ENCODE measurements at places on chromosomes 1 and 21. TPM values are rescaled to one million over a fixed set of nuclear protein-coding genes. Genes with fewer than 3 reads are reported as not detected.

GRCh38 chr1:101065575-101065974, 40.0 kb upstream of the DPH5 start:
- no peaks in the 10 kb centered on the region for H3K27me3 ChIP-seq
- DNase-seq: no peak
- no peaks in the 10 kb centered on the region for H3K4me1 ChIP-seq

- H3K27me3 ChIP-seq: no peaks in the 10 kb centered on the region
- peak overlapping the region; percentile 90 for H3K27ac ChIP-seq
- DNase-seq: no peak
- peaks cover 92% of the 10 kb centered on the region for H3K4me1 ChIP-seq
- H3K36me3 ChIP-seq: no peaks in the 10 kb centered on the region
These were observed 81.0 kb downstream of the MAN1C1 start for GRCh38 chr1:25697435-25698217.

DNA sequence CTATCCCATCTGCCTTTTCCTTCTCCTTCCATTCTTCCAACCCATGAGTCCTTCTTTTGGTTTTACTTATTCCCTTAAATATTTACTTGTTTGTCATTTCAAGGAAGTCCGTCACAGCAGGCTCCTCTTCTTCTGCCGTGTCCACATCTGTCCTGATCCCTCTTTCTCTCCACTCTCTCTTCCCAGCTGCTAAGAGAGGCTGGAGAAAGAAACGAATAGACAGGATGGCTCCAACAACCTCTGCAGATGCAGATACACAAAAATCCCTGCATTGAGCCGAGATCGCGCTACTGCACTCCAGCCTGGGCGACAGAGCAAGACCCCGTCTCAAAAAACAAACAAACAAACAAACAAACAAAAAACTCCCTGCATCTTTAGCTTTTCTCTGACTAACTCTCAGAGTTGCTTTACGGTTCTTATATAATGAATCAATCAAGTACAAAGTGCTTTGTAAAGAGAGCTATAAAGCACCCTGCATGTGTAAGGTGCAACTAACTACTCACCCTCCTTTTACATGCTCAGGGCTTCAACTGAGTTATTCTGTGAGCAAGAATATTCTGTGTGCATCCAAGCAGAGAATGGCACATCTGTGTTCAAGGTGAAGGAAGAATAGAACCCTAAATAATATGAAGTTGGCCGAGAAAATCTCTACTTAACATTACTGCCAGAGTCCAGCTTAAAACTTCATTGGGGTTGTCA, 3.8 kb upstream of the SAMD13 start:
- peak overlapping the region; percentile 93 for H3K4me3 ChIP-seq
- no peaks in the 10 kb centered on the region for H3K36me3 ChIP-seq
- peaks cover 31% of the 10 kb centered on the region for H3K4me1 ChIP-seq
- H3K27ac ChIP-seq: peak overlapping the region; percentile 91
- no peaks in the 10 kb centered on the region for H3K27me3 ChIP-seq

The TPTE gene
- not detected for polyA plus RNA-seq
